ENCODE measurements at places on chromosomes 3 and 15.

- no peak for DNase-seq
Measured at GRCh38 chr3:99013777-99014315, 112.4 kb upstream of the DCBLD2 start.

DNA sequence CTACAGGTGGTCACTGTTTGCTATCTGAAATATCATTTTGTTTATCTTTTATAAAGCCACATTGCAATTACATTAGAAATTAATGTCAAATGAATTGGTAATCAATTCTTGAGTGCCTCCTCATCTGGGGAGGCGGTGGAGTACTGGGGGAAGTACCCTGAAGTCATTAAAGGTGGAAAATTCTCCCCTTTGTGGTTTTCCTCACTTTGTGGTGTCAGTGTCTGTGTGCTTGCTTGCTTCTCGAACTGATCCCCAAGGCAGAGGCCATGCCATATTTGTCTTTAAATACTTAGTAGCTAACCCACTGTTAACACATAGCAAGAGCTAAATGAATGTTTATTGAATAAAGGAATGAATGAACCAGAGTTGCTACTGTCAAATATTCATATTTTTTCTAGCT lies 40.5 kb upstream of the CCK start:
- no peak for DNase-seq

DNA sequence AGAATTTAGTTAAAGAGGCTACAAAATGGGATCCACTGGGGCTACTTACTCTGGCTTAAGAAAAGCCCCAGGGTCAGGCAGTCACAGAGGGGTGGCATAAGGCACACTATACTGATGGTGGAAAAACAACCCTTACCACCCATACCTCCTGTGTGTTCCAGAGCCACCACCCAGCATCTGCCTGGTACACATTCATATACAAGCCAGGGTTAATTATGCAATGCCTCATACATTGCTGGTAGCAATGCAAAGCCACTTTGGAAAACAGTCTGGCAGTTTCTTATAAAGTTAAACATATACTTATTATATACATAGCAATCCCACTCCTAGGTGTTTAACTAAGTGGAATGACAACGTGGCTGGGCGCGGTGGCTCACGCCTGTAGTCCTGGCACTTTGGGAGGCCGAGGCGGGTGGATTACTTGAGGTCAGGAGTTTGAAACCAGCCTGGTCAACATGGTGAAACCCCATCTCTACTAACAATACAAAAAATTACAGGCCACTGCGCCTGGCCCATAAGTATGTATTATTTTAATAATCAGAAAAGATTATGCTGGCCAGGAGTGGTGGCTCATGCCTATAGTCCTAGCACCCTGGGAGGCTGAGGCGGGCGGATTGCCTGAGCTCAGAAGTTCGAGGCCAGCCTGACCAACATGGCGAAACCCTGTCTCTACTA lies 15.2 kb upstream of the NCKIPSD start:
- DNase-seq, result no peak

DNA sequence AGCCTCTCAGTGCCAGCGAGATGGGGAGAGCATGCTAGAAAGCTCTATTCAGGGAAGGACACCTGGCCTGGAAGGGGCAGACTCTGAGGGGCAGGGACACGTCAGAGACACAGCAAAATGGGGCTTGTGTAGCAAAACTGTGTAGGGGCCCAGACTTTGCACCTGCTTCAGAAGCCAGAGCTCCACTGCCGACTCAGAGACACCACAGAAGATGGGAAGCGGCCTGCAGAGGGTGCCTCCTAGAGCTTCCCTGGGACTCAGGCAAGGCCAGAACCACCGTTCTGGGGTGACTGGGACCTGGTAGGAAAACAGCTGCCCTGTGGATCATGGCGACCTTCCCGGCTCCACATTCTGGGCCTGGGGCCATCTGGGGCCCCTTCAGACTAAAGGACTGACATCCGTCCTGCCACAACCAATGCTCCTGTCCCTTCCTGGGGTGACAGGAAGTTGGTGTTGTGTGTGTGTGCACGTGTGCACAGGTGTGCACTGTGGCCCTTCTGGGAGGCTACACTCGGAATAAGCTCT lies 17.4 kb upstream of the TKT start:
- DNase-seq, result no peak

DNA sequence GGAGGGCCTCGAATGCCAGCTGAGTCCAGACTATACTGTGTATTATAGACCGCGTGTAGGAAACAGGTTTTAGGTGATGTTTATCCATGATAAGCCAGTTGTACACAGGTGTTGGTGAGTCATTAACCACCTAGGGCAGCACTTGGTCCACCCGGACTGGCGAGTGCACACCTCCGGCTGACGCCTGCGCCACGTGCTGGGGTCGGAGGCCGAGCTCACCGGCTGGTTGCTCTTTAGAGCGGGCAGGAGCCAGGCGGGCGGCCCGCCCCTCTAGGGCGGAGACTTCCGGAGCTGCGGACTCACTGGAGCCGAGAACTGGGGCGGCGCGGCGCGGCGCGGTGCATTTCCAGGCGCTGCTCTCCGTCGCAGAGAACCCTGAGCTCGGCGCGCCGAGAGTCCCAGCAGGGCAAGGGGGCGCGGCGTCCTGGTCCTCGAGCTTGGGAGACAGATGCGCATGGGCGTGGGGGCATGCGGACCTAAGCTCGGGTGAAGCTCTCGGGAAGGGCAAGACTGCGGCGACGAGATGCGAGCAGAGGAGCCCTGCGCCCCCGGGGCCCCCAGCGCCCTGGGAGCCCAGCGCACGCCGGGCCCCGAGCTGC lies at the start of gene ESYT3:
Gene ESYT3 (plus strand): TSS at position 341 of the 599 bp plus-strand sequence. CDS start 183 bp downstream, at position 524.
- DNase-seq, result peak; percentile 63

DNA sequence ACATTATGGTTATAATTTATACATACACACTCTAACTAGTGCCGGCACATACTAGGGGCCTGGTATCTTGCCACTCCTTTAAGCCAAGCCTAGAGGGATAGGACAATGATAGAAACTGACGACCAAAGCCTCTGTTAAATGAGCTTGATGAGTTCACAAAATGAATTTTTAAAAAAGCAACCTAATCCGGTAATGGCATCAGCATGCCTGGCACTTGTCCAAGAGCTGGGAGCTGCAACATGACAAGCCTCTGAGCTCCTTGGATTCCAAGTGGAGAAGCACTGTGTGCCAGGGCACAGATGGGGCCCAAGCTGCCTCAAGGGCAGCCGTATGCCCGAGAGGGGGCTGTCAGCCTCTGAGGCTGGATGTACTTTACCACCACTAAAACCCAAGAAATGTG lies 9.7 kb downstream of the ETV5 start:
- peak; percentile 44 for DNase-seq

GRCh38 chr15:45424429-45424828 lies 46.1 kb upstream of the GATM start:
- DNase-seq, result no peak

GRCh38 chr3:16513141-16514020 lies at the start of gene RFTN1:
Gene RFTN1, minus strand, starts transcription at chr3:16513699. Its CDS starts 19,830 bp downstream, at chr3:16493869.
- peak; percentile 76 for DNase-seq

DNA sequence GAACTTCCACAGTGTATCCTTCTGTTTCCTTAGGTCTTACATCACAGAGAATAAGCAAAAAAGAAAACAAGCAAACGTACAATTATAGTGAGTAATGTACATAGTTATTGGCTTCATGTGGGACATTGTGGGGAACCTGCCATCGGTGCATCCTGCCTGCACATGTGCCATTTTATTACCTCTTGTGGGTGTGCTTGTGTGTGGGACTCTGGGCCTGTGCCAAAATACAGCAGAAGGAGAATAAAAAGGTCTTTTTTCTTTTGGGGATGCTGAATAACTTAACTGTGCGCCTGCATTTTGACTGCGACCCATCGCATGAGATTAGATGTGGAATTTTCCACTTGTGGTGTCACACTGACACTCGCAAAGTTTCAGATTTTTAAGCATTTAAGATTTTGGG lies 169.6 kb upstream of the DCBLD2 start:
- no peak for DNase-seq

DNA sequence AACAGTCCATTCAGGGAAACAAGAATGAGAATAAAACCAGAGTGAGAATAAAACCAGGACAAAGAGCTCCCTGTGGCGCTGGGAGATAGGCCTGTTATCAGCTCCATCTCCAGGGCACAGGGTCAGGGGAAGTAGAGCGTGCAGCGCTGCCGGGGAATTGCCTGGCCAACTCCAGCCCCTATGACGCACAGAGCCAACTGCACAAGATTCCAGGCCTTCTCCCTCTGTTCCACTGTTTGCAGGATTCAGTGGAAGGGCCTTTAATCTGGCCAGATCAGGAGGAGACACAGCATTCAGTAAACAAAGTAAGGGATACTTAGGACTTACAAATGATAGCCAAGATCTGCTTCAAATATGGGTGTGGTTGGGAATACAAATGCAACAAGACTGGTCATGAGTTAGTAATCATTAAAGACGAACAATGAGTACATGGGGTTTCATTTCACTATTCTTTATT lies 49.4 kb downstream of the ITGB5 start:
- DNase-seq, result no peak

DNA sequence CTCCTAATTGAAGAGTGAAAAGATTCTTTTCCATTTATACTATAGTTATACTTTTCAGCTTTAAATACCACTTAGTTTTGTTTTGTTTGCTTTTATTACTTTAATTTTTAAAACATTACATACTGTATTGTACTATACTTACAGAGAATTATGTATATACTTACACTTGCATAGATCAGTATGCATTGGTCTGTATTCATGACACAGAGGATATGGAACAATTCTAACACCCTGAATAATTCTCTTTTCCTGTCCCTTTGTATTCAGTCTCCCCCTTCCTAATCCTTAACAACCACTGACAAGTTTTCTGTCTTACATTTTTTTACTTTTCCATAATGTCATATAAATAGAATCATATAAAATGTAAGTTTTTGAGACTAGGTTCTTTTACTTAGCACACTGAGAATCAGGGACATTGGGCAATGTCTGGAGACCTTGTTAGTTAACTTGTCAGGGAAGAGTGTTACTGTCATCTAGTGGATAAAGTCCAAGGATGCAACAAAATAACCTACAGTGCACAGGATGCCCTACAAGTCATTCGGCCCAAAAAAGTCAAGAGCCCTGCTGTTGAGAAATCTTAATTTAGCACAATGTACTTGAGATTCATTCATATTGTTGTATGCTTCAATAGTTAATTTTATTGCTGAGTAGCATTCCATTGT lies 95.7 kb upstream of the MCTP2 start:
- no peak for DNase-seq

DNA sequence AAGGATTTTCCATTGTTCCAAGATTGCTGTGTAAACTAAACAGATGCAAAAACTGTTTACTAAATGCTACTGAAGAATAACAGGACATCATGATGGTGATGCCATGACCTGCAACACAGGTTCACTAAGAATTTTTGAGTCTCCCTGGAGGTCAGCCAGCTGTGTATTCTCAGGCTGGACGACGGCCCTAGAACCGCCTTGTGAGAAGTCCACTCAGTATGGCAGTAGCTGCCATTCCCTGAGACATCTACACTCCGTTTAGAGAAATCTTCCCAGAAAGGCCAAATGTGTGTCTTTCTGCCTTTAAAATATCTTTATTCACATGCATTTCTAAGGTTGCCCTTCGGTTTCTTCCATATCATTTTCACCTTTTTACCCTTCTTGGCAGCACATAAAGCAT lies 63.3 kb downstream of the MYO1E start:
- DNase-seq, result no peak

DNA sequence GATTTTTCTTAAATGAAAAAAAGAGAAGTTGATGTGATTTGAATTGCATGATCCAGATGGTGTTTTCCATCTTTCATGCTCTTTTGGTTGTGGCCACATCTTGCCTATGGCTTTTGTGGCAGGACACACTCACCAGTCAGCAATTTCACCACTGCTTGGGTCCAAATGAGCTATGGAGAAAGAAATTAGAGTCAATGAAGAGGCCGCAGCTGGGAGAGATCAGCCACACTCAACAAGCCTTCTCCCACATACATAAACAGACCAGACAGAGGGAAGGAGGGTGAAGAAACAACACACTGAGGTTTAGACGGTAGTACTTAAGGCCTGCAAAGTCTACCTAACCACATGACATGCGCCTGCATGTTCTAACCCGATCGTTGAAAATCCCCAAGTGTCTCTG lies 110.7 kb upstream of the CDIN1 start:
- peak; percentile 8 for DNase-seq

- DNase-seq, result no peak
Measured at GRCh38 chr3:136008221-136008620, 42.7 kb downstream of the PPP2R3A start.
